ENCODE measurements at places on chromosomes 3 and 15.

DNA sequence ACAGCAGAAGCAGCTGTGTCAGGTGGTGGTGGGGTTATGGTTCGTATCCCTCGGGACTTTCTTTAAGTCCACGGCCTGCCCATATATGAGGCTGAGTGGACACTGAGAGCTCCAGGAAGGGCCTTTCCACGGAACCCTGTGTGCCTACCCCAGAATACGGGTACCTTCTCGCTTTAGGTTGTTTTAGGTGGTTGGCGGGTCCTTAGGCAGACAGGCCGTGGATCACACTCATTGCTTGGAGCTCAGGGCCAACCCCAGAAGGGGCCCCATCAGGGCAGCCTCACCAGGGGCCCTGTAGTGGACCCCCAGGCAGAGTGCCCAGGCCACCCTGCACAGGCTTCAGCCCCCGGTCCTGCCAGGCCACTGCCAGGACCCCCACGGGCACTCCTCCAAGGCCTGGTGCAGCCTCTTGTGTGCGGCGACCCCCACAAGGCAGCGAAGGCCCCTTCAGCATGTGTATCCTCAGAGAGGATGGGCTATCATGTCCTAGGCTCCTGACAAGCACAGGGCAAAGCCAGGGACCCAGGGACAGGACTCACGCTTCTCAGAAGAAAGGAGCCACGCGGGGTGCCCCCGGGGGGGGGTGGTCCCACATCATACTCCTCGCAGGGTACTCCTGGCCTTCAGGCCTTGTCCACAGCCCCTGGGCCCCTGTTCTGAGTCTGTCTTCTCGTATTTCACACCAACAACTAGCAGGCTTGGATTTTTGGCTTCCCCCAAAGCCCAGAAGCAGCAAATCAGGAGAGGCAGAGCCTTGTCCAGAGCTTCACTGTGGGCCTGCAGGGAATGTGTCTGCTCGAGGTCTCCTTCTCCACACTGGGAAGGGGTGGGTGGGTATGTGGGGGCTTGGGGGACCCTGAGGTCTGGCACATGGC is 93.4 kb downstream of the LRRK1 start:
- DNase-seq: no peak

DNA sequence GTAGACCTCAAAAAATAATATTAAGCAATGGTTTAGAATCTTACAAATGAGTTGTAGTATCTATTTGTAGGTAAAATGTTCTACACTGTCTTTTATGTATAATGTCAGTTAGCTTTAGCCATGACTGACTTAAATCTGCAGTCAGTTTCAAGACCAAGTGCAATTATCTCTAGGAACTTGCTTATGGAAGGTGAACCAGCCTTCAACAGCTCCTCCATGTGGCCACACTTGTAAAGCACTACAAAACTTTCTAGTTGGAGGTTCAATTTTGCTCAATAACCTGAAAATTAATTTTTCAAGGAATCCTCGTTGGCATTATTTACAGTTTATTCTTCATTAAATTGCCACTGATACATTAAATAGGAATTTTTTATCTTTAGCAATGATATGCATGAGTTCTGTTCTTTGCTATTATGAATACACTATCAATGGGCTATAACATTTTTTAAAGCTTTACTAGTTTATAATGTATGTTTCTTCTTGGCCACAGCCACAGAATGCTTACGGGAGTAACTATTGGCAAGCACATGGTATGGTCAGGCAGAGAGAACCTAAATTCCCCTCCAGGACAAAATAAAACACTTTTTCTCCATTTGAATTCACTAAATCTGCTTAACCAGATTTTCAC is 315.3 kb upstream of the UBE2E2 start:
- DNase-seq: peak; percentile 41

- no peak for DNase-seq
Observed at GRCh38 chr3:194247350-194247740, 103.8 kb downstream of the CPN2 start.

GRCh38 chr3:194375473-194376240 is 6.1 kb upstream of the LRRC15 start:
- DNase-seq: no peak

DNA sequence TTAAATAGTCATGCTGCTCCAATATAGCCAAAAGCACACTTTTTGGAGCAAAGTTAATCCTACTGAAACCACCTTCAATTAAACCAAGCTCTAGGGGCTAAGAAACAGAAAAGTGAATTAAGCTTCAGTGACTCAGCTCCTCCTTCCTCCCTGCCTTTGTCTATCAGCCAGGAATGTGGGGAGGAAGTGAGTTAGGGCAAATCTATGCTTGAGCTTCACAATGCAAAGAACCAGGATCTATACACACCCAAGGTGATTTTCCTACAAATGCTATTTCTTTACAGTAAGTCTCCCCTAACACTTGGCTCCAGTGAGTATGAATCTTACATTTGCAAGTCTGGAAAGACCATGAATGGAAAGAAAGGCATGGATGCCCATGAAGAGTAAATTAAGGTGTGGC is 212.1 kb downstream of the P3H2 start:
- DNase-seq: peak; percentile 26

- DNase-seq: no peak
Observed at GRCh38 chr15:94131875-94132274, 99.5 kb upstream of the MCTP2 start.
